Right lung (tissue), 10 donors: ENCODE measurements at places on chromosomes 1 and 21.
A peak's percentile ranks its signal among the peaks of the same experiment; 100 is the strongest.

- DNase-seq = no peak
Observed at GRCh38 chr21:37783016-37783415, 133.2 kb downstream of the KCNJ6 start.

GRCh38 chr1:5424802-5425703 lies 567.2 kb downstream of the NPHP4 start:
- DNase-seq = no peak

DNA sequence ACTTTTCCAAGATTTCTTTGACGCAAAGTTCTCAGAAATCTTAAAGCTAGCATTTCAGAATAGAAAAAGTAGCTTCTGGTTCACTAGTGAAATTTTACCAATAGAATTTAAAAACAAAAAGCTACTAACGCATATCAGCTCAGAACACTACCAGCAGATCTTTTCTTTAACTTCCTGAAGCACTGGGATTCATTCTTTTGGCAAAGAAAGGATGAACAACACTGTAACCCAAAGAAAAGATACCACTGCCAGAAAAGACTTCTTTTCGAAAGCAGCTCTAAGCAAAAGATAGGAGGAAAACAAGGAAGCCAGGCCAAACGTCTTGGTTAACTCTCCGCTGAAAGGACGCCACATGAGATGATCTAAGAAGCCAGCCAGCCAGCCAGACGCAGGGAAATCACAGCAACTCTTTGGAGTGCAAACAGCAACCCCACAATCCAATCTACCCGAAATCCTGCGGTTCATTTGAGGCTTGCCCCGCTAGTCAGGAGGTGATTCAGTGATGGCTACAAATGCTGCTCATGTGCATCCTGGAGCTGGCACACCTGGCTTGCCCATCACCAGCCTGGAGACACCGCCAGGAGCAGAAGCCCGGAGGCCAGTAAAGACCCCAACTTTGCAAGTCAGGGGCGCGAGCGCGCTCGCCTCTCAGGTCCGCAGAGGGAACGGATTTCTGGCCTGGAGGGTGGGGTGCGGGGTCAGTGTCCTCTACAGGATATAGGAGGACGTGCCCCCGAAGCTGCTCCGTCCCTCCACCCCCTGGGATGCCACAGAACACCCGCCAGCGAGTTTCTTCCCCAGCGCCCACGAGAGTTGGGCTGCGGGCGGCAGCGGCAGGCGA lies 812 bp downstream of the NBPF1 start:
- DNase-seq = peak; percentile 85

DNA sequence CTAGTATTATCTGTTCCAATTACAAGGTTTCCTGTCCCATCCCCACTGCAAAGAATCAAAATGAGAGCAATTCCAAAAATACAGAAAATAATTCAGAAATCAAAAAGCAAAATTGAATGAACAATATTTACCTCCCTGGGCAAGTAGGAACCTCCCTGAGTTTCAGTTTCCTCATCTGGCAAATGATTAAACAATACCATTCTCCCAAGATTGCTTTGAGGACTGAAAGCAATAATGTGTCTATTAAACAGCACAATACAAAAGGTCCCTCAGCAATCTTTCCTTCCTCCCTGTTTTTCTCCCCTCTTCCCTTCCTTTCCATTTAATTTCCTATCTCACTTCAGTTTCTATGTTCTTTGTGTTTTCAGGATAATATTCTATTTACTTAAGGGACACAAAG lies 171.0 kb downstream of the ZC3H11B start:
- no peak for DNase-seq

- DNase-seq = no peak
Observed at GRCh38 chr1:84724128-84724860, 34.0 kb upstream of the SSX2IP start.

- DNase-seq = no peak
Observed at GRCh38 chr1:196896355-196896754, 8.5 kb downstream of the CFHR4 start.

- DNase-seq = peak; percentile 74
Observed at GRCh38 chr1:203628201-203629015, 1.8 kb downstream of the ATP2B4 start.

- no peak for DNase-seq
Observed at GRCh38 chr1:170685166-170685565, 21.2 kb downstream of the PRRX1 start.

DNA sequence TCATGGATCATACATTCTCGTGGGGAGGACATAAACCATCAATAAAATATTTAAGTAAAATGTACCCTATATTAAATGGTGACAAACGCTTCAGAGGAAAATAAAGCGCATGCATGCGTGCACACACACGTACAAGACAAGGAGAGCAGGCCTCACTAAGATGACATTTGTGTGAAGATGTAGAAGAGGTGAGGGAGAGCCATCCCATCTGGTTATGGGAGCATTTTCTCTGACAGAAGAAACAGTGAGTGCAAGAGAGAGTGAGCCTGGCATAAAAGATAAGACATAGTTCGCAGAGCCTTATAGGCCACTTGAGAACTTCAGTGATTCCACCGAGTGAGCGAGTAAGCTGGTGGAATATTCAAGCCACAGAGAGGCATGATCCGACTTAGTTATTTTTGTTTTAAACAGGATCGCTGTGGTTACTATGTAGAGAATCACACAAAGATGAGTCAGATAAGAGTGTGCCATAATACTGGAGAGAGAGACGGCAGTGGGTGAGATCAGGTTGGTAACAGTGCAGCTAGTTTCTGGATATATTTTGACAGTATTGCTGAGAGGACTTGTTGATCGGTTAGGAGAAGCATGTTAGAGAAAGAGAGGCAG lies 624.2 kb downstream of the PLPP3 start:
- DNase-seq = no peak

- DNase-seq = no peak
Observed at GRCh38 chr1:177859572-177859971, 110.3 kb downstream of the SEC16B start.

DNA sequence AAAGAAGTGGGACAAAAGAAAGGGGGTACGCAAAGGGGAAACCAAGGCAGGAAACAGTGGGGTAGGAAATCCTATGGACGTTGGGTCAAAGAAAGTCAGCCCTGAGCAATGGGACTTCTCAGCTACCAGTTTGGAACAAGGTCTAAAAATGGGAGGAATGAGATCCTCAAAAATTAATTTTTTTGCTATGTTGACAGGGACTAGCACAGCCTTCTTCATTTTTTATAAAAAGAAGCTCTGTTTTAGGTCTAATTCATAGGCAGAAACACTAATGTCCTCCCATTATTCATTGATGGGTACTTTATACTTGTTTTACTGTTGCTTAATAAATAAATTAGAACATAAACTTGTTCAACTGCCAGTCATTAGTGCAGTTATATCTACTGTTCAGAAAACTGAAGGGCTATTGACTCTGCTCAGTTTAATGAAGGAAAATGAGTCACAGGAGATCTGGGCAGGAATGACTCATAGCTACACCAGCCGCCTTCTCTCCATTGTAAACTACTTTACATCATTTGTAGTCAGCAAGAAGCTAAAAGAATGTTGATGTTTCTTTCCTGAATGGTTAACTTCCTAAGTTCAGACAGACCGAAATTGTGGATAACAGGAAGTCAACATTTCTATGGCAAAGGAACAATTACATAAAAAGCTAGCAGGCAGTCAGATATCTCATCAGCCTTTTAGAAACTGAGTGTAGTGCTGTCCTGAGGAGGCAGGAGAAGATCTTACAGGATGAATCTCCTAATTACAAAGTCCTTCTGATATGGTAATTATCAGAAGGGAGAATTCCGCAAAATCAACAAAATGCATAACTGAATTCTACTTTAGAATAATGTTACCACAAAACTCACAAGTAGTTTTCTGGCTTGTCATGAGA lies 356.4 kb upstream of the PKN2 start:
- no peak for DNase-seq

DNA sequence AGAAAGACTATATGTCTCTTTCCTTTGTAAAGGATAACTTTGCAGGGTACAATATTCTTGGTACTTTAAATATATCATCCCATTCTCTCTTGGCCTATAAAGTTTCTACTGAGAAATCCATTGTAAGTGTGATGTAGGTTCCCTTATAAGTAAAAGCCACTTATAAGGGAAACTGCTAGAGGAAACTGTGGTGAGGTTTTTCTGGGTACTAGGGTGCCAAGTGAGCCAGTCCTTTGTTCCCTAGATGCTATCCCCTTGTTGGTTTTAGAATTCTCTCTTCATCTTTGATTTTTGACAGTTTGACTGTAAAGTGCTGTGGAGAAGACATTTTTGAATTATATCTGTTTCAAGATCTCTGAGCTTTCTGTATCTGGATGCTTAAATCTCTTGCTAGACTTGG lies 108.9 kb upstream of the NEK7 start:
- no peak for DNase-seq
